Right forelimb (tissue), 1 donor: ENCODE measurements at places on chromosomes 12 and 14.

DNA sequence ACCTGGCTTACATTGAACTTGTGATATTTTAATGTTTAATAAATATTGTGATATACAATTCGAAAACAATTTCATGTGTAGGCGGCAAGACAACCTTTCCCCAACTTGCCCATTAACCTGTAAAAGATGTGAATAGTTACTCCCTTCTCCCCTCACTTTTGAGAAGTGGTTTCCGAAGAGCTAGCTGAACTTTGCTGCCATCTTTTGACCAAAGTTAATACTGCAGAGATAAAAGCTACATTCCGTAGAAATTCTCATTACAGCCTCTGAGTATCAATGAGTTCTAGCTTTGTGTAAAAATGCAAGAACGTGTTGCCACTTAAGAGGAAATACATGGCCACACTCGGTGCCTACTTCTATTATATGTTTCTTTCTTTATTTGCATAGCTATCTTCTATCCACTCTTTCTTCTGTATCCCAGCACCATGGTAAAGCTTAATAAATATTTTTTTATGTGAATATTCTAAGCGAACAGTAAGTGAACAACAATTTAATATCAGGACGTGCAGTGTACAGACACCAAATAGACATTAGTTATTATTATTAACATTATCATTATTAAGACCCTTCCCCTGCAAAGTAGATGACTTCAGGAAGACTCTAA, 105.1 kb upstream of the TMEM260 start:
- DNase-seq = no peak

DNA sequence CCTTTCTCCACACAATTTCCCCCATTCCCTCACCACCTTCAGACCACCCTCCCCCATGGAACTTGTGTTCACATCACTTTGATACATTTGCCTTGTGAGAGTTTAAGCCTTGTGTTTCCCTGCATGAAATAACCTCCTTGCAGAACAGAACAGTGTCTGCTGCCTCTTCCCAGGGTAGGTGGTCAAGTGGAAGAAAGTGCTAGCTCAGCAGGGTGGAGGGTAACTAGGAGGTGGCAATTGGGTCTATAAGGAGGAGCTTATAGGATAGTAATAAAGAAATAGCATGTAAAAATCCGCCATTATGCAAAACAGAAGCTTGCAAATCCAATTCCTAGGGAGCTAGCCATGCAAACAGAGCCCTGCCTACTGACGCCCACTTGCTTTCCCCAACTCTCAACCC, 13.9 kb upstream of the KRT8 start:
- DNase-seq = no peak

DNA sequence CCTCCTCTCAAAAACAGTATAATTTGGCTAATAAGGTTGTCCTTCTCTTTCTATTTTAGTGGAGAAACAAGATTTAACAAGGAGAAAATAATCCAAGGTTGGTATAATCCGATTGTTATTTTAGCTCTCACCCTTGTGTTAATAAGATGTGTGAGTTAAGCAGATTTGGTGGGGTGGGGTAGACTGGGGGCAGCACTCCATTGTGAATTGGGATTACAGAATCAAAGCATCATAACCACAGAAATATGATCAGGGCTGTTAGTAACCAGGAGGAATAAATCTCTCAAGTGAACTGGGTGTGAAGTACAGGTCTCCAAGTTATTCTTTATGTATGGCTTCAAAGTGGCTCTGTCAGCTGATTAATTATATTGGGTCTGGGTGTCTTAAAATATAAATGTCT, 10.2 kb downstream of the TIGAR start:
- no peak for DNase-seq

- DNase-seq = no peak
Measured at GRCh38 chr12:81962126-81962856, 203.1 kb upstream of the PPFIA2 start.

- DNase-seq = no peak
Measured at GRCh38 chr12:90741611-90742010, 213.4 kb downstream of the CCER1 start.

- DNase-seq = no peak
Measured at GRCh38 chr14:72779679-72780078, 114.2 kb downstream of the DPF3 start.

DNA sequence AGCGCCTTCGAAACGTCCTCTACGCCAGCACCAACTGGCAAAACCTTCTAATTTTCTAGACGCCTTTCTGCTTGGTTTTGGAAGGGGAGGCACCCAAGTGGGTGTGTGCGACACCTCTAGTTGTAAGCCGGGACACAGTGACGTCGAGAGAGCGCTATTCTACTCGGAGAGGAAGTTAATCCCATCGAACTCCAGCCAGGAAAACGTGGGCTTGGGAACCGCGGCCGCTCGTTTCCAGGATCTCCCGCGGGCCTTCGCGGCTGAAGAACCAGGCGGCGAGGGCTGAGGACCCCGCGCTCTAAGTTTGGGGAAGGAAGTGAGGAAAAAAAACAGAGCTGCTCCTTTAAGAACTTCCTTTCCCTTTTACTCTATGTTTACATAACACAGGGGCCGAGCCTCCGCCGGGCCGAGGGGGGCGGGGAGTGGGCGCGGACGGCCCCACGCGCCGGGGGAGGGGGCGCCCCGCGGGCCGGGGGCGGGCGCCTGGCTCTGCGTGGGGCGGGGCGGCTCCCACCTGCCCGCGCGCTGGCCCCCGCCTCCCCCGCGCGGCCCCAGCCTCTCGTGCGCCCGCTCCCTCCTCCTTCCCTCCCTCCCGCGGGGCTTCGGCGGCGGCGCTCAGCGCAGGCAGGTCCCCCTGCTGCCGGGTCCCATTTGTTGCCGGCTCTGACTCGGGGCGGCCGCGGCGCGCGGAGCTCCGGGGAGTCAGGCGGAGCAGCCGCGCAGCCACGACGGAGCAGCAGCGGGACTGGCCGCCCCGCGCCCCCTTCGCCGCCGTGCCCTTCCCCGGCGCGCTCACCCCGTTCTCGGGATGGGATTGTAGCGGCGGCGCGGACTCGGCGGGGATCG, at the start of gene PELI2:
Gene PELI2 (plus strand): TSS at position 647 of the 846 bp plus-strand sequence. CDS start 250 bp downstream, outside the sequence.
- peak; percentile 87 for DNase-seq

DNA sequence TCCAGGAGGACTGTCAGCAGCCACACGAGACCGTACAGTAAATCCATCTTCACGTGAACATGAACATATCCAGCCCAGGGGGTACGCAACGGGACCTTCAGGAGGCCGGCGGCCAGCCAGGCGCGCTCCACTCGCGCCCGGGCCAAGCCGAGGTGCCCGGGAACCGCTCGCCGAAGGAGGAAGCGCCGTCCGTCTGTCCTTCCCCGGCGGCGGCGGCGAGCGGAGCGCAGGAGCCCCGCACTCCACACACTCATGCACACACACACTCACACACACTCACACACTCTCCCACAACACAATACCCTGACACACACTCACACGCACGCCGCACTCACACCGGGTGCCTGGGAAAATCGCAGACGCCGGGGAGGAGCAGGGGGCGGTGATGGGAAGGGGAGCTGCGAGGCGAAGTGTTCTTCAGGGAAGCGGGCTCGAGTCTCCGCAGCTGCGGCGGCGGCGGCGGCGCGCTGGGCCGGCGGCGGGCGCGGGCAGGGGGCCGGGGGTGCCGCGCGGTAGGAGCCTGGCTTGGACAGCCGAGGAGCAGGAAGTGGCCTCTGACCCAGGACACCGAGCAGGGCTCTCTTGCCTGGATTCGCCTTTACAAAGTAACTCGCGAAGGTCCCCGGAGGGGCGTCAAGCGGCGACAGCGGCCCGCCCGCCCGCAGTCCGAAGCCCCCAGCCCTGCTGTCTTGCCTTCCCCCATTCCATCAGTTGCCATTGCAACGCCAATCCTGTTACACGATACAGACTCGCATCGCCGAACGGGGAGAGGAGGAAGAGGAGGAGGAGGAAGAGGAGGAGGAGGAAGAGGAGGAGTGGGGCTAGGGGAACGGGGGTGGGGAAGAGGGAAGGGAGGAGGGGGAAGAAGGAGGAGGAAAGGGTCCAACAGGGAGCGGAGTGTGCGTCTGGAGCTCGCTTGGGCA, 601 bp downstream of the MDGA2 start:
- DNase-seq = peak; percentile 59
